OCI-M1 (cell line): ENCODE measurements at places on chromosomes 6 and 20.

GRCh38 chr20:22808628-22809027 lies 224.3 kb upstream of the FOXA2 start:
- no peak for DNase-seq

GRCh38 chr6:7479801-7480266 lies 61.6 kb upstream of the DSP start:
- DNase-seq: peak; percentile 20

DNA sequence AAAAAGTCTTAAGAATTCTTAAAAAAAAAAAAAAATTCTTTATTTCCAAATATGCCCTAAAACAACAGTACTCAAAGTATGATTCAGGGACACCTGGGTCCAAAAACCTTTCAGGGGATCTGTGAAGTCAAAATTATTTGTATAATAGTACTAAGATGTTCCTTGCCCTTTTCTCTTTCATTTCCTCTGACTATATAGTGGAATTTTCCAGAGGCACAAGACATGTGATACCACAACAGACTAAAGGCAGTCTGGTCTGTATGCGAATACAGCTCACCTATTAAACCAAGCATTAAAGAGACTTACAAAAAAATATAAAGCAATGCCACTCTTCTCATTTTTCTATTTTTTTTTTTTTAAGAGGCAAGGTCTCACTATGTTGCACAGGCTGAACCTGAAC lies 15.4 kb downstream of the NOL7 start:
- no peak for DNase-seq

GRCh38 chr6:91865889-91866288 lies 1279.0 kb upstream of the MAP3K7 start:
- DNase-seq: peak; percentile 25

DNA sequence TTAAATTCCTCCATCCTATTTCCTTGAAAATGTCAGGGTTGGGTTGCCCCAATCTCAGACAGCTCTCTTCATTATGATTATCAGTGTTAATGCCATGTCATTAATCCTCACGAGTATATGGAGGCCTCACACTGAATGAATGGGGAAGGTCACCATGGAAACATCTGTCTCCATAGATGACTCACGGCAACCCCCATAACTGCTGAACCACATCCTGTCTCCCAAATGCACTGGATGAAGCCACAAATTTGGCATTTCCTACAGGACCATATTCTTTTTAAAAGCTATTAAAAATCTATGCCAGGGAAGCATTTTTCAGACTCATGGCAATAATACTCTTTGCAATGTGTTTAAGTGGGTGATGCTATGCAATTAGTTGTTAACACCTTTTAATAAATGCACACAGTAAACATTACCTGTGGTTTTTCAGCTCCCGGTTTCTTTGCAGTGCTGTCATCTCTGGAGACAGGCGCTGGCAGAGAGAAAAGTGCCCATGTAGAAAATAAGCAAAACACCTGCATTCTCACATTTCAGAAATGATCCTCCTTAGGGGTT lies 80.1 kb upstream of the PTPRK start:
- peak; percentile 34 for DNase-seq

GRCh38 chr20:49395183-49395582 lies 87.3 kb downstream of the KCNB1 start:
- DNase-seq: no peak
